ENCODE measurements at places on chromosomes 7 and 10. TPM values are rescaled to one million over a fixed set of nuclear protein-coding genes. Genes with fewer than 3 reads are reported as not detected.

- H3K27ac ChIP-seq, result no peak overlapping the region
- no peaks in the 10 kb centered on the region for H3K36me3 ChIP-seq
- H3K4me3 ChIP-seq, result no peak overlapping the region
- H3K27me3 ChIP-seq, result peaks cover 2% of the 10 kb centered on the region
- no peaks in the 10 kb centered on the region for H3K4me1 ChIP-seq
These were observed 38.3 kb downstream of the WIPF3 start for GRCh38 chr7:29844559-29844958.

- H3K27me3 ChIP-seq, result no peaks in the 10 kb centered on the region
- H3K36me3 ChIP-seq, result peaks cover 10% of the 10 kb centered on the region
These were observed 125.5 kb downstream of the RNF32 start for GRCh38 chr7:156765901-156766656.

Gene CASD1
- total RNA-seq, result 13.4 TPM

Gene ADK
- 58.3 TPM for total RNA-seq
